Cardiac septum (tissue), 1 donor: ENCODE measurements at places on chromosomes 3 and 15. TPM values are rescaled to one million over a fixed set of nuclear protein-coding genes. Genes with fewer than 3 reads are reported as not detected.

ANKUB1 gene
- total RNA-seq, result not detected

CASR gene
- not detected for total RNA-seq

CSK gene
- total RNA-seq, result 29.5 TPM

CSPG5 gene
- 0.32 TPM for total RNA-seq

HHATL gene
- total RNA-seq, result 505 TPM

GABRB3 gene
- 2.7 TPM for total RNA-seq

ZPLD1 gene
- total RNA-seq, result not detected

EIF1B gene
- total RNA-seq, result 261 TPM

XIRP1 gene
- total RNA-seq, result 1,123 TPM

KAT2B gene
- total RNA-seq, result 51.3 TPM

ALPK3 gene
- 190 TPM for total RNA-seq

- DNase-seq, result no peak
These were observed 201.1 kb upstream of the LRRFIP2 start for GRCh38 chr3:37375184-37376127.

- no peak for DNase-seq
These were observed 19.7 kb downstream of the FOXP1 start for GRCh38 chr3:71563827-71564226.

- DNase-seq, result no peak
These were observed 59.4 kb upstream of the TRPM1 start for GRCh38 chr15:31160740-31161495.

DNA sequence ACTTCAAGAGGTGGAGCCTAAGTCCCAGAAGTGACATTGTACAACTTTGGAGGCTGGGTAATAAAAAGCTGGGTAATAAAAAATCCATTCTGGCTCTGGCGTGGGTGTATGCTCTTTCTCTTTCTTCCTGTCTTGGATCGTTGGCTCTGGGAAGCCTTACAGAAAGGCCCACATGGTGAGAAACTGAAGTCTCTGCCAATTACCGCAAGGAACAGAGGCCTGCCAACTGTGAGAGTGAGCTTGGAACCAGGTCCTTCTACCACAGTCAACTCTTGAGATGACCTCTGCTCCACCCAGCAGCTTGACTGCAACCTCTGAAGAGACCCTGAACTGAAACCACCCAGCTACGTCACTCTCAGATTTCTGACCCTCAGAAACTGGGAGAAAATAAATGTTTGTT, 51.0 kb downstream of the NR2F2 start:
- no peak for DNase-seq

- no peak for DNase-seq
These were observed 135.5 kb downstream of the CBLB start for GRCh38 chr3:105733356-105733755.

GRCh38 chr3:148062590-148062989, 635.1 kb upstream of the AGTR1 start:
- no peak for DNase-seq

DNA sequence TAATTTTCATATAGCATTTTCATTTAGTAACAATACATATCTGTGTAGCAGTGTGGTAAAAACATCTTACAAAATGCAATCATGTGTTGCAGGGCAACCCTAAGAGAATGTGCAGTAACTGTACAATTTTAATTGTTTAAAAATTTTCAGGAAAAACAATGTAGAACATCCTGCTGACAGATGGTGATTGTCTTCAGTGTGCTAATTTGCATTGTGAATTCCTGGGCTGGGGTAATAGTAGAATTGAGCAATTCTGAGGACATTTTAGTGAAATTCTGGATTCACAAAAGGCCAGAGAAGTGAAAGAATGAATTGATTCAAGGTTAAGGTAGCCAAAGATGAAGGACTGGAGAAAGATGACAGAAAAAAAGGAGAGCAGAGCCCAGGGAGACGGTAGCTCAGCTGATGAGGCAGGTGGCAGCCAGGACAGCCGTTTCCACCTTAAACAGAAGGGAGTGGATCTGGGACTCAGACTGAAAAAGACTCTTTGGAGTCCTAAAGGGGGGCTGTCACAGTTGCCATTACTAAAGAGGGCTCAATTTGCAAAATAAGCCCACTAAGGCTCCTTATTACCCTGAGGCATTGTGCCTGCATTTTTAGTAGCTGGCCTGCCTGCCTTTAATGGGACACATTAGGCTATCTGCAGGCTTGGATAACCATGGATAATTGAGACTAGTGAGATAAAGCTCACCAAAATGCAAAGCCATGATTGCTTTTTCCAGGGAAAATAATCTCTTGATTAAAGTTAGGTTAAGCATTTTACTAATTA, 8.6 kb downstream of the MAP3K13 start:
- DNase-seq, result no peak

GRCh38 chr3:39753391-39753790, 56.0 kb upstream of the MYRIP start:
- DNase-seq, result no peak

DNA sequence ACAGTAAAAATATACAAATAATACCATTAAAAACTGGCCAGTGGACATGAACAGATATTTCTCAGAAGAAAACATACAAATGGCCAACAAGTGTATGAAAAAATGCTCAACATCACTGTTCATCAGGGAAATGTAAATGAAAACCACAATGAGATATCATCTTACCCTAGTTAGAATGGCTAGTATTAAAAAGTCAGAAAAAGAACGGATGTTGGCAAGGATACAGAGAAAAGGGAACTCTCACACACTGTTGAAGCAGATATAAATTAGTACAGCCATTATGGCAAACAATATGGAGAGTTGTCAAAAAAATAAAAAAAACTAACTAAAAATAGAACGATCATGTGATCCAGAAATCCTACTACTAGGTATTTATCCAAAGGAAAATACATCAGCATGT, 222.7 kb upstream of the NAALADL2 start:
- no peak for DNase-seq

DNA sequence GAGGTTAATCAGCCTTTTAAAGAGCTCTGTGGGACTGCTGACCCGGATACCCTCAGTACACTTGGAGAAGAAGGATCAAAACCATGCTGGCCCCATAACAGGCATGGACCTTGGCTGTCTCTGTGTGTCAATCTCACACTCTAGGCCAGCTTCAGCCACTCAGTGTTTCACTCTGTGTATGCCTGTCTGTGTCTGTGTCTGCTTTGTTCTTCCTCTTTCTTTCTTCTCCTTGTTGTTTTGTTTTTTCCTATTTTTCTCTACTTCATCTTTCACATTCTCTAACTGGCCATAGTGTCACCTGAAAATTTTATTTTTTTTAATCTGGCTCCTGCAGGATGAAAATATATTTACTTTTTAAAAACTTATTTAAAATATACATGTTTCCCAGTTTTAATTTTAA, 51.1 kb downstream of the SERP1 start:
- DNase-seq, result no peak

DNA sequence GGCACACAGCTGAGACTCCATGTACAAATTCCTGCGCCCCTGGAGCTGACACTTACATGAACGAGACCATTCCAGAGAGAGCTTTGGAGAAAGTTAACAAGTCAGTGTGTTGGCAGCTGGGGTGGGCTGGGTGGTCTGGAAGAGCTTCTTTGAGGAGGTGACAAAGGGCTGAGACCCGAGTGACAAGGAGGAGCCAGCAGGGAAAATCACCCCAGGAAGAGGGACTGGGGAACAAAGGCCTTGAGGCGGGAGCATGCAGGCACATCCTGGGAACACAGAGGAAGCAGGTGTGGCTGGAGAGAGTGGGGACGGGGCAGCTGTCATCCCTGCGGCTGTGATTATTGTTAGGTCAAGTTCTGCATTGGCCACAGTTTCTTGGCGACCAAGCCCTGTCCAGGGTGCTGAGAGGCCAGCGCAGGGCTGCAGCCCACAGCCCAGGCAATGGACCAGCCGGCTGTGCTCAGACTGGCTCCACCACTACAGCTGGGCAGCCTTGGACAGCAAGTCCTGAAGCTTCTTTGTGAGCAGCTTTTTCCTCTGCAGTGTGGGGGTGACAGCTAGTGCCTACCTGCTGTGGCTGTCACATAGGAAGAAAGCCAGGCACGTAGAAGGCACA, 34.2 kb upstream of the PRR23E start:
- peak; percentile 57 for DNase-seq

DNA sequence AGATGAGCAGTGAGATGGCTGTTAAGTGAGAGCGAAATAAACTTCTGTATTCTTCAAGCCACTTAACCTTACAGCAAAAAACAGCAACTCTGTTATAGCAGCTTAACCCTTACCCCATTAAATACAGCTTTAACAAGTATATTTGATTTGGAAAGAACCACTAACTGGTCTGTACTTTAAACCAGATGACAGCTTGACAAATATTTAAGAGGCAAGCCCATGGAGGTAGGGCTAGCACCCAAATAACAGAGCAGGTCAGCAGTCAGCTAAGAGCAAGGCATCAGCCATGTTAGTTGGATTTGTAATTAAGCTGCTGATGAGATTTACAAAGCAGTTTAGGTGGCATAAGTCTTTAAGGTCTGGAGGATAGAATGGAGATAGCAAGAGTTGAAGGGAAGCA, 3.5 kb downstream of the LZTFL1 start:
- DNase-seq, result no peak

- DNase-seq, result no peak
These were observed 25.6 kb downstream of the DCUN1D1 start for GRCh38 chr3:182954553-182955235.

DNA sequence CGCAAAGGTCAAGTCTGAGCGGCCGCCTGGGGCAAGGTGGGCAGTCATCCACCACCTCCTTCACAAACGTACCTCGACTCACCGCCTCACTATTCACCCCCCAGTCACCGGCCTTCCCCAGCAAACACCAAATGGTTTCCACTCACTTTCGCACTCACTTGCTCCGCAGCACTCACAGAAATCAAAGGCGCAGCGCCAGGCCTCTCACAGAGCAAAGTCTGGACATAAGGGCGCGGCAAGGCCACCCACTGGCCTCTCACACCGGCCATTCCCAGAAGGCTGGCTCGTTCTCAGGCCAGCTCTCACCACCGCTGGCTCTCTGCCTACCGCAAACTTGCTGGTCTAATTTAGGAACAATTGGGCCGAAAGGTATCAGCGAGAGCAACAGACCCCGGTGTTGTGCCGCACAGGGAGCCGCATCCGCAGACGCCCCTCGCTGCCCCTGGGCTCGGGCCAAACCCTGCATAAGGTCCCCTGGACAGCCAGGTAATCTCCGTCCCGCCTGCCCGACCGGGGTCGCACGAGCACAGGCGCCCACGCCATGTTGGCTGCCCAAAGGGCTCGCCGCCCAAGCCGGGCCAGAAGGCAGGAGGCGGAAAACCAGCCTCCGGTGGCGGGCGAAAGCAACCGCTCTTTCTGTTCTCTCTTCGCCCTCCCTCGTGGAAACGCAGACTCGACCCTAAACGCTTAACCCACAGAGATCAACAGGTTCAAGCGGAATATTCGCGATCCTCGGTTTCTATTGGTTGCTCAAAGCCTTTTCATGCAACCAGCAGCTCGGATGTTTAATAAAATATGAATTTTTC, 2.9 kb downstream of the SHOX2 start:
- no peak for DNase-seq

GRCh38 chr3:186452517-186452916, 90.5 kb upstream of the DGKG start:
- DNase-seq, result no peak

DNA sequence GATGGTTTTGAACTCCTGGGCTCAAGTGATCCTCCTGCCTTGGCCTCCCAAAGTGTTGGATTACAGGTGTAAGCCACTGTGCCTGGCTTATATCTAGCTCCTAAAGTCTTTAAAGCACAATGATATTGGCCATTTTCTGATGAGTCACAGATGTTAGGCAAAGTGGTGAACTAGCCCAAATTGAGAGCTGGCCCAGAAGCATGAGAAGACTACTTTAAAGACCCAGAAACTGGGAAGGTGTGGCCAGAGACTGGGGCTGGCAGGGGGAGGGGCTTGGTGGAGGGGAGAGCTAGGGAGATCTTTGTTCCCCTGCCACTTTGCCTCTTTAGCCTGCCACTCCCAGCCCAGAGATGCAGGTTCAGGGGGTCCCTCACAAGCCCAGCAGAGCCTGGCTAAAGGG, 21.6 kb downstream of the CHRNA3 start:
- no peak for DNase-seq

GRCh38 chr15:101675015-101675414, 22.8 kb upstream of the TM2D3 start:
- DNase-seq, result no peak

DNA sequence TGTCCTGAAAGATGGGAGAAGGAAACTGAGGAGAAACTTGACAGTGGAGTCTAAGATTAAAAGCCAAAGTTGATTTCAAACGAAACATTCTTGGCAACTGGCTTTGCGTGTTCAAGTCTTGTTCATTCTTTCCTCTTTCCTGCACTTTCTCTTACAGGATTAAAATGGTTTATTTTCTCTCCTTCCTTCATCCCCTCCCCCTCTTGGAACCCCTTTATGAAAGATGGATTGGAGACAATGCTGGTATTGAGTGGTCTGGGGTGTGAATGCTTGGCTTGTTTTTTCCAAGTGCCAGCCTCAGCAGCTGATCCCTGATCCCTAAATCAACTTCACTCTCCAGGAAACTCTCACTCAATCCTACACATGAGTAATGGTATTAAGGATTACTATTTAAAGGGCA, 703 bp upstream of the LSAMP start:
- no peak for DNase-seq

- no peak for DNase-seq
These were observed 758.3 kb upstream of the ARPP21 start for GRCh38 chr3:34881026-34881425.

- DNase-seq, result no peak
These were observed 4.9 kb upstream of the TJP1 start for GRCh38 chr15:29826908-29827820.

DNA sequence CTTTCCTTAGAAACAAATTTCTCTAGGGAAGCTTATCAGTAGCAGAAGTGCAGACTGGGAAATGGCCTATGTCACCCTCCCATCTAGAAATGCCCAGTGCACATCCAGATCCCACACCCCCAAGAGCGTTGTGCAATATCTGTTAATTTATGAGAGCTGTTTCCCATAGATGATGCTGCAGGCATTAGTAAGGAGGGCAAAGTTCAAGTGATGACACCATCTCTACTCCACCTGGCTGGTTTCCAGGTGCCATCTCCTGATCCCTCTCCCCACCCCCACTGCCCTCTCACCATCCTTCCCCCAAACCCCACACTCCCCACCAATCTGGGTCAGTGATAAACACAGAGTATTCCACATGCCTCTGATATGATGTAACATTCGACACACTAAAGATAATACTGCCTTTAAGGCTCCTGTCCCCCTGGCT, 39.4 kb downstream of the AGTR1 start:
- no peak for DNase-seq

DNA sequence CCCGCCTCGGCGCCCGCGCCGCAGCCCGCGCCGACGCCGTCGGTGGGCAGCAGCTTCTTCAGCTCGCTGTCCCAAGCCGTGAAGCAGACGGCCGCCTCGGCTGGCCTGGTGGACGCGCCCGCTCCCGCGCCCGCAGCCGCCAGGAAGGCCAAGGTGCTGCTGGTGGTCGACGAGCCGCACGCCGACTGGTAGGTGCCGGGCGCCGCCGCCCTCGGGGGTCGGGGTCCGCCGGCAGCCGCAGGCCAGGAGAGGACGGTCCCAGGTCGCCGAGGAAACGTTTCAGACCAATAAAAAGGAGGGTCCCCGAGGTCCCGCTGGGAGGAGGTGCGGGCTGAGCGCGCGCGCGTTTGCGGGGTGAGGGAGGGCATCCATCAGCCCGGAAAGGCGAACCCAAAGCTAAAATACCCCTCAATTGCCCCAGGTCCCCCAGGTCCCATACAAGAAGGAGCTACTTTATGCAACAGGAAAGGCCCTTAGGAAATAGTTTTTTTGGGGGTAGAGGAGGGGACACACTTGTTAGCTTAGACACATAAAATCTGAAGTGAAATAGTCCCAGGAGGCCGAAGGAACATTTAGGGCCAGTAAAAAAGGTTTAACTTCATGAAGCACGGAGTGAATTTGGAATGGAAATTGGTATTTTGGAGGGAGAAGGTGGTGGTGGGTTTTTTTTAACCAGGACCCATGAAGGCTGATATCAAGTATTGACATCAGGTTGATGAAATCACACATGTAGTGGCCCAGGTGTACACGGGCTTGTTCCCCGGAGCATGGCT, 739 bp downstream of the SYN2 start:
- no peak for DNase-seq
